Activated CD8-positive, alpha-beta T cell treated with anti-CD3 and anti-CD28 coated beads for 36 hours (primary cell): ENCODE measurements at places on chromosomes 5 and 9. TPM values are rescaled to one million over a fixed set of nuclear protein-coding genes. Genes with fewer than 3 reads are reported as not detected.

The TPRN gene
- total RNA-seq = 5.7 TPM

The LRRTM2 gene
- not detected for total RNA-seq

The ACTBL2 gene
- total RNA-seq = not detected

The CER1 gene
- total RNA-seq = not detected

The NR5A1 gene
- not detected for total RNA-seq

The PCDHB7 gene
- total RNA-seq = not detected

The RRAGA gene
- total RNA-seq = 56.3 TPM

The ZFP62 gene
- 22.6 TPM for total RNA-seq

The SPAG8 gene
- 0.63 TPM for total RNA-seq

The AFAP1L1 gene
- total RNA-seq = 1.6 TPM

The DOLK gene
- total RNA-seq = 5.7 TPM

The TEX48 gene
- not detected for total RNA-seq

The GRM6 gene
- total RNA-seq = not detected

The ENTREP1 gene
- not detected for total RNA-seq

The PRR16 gene
- total RNA-seq = not detected

The SPATA31E1 gene
- total RNA-seq = not detected

The FAF2 gene
- total RNA-seq = 33.0 TPM

The INSYN2B gene
- total RNA-seq = not detected

The GABRB2 gene
- total RNA-seq = not detected

The PKD2L2 gene
- total RNA-seq = not detected

The HSPB3 gene
- not detected for total RNA-seq

The FOXD4L3 gene
- 0.14 TPM for total RNA-seq
